Caki2 (cell line): ENCODE measurements at places on chromosomes 2 and 18.
A peak's percentile ranks its signal among the peaks of the same experiment; 100 is the strongest.

GRCh38 chr2:221573430-221574230 is 1.5 kb upstream of the EPHA4 start:
- DNase-seq: peak; percentile 86

- no peak for DNase-seq
Observed at GRCh38 chr2:6181926-6182325, 489.7 kb downstream of the SOX11 start.

GRCh38 chr2:28347193-28347592 is 45.5 kb upstream of the FOSL2 start:
- no peak for DNase-seq

DNA sequence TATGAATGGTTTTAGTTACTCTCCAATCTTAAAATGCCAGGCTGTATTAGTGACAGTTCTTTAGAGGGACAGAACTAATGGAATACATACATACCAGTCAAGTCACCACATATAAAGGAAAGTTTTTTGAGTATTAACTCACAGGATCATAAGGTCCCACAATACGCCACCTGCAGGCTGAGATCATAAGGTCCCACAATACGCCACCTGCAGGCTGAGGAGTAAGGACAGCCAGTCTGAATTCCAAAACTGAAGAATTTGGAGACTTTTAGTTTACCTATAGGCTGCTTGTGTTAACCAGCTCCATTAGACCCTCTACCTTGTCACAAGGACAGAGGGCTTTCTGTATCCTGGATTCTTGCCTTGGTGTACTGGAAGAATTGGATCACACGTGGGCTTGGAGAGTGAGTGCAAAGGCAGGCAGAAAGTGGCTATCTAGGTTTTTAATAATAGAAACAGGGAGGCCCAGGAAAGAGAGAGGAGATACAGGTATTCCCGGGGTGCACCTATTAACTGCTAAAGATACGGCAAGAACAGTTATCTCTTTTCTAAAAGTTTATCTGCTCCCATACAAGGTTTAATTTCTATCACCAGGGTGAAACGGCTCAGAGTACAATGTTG is 234.9 kb upstream of the CYRIA start:
- DNase-seq: peak; percentile 12

GRCh38 chr2:217863883-217864282 is 138.9 kb downstream of the TNS1 start:
- no peak for DNase-seq

GRCh38 chr18:10139783-10140410 is 226.1 kb downstream of the VAPA start:
- DNase-seq: peak; percentile 6

- DNase-seq: no peak
Observed at GRCh38 chr2:68645523-68645922, 2.1 kb downstream of the PROKR1 start.

GRCh38 chr2:85390941-85391669 is 19.1 kb downstream of the CAPG start:
- DNase-seq: no peak

- DNase-seq: no peak
Observed at GRCh38 chr2:173835726-173836125, 129.4 kb downstream of the SP3 start.

DNA sequence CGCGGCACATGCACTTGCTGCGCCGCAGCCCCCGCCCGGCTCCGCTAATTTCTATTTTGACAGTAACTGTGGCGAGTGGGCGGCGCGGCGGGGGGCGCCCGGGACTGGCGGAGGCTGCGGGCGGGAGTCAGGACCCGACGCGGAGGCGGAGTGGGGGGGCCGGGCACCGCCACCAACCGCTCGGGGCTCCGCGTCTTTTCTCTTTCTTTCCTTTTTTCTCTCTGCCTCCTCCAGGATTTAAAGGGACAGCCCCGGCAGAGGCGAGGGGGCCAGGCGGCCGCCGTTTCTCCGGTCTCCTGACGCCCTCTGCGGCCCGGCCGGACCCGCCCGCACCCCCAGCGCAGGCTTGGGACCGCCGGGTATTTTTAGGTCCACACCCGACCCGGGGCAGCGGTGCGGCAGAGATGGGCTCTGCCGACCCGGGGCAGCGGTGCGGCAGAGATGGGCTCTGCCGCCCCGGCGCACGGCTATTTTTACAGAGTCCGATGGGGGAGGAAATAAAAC is 460 bp upstream of the ZBTB7C start:
- peak; percentile 49 for DNase-seq

DNA sequence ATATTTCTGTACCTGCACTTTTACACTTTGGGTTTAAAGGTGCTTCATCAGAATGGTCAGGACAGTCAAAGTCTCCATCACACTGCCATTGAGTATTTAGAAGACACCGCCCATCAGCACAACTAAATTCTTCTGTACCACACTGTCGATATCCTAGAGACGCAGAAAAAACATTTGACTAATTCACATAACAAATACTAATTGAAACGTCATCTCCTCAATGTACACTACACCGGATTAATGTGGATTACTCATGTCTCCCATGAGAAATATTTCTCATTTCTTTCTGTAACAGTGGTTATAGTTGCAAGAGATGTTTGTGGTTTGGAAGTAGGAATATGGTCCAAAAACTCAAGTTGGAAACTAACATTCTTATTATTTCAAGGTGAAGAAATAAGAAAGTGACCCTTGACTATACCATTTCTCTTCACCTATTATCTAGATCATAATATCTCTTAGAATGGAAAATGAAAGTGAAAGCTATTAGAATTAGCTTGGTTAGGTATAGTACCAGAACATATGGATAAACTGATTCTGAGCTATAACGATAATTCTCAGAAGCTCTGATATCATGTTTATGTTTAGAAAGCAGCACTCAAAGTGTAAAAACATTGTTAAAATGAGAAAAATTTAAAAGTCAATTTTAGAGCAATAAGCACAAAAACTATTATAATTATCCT is 1627.7 kb downstream of the LRP1B start:
- DNase-seq: no peak

DNA sequence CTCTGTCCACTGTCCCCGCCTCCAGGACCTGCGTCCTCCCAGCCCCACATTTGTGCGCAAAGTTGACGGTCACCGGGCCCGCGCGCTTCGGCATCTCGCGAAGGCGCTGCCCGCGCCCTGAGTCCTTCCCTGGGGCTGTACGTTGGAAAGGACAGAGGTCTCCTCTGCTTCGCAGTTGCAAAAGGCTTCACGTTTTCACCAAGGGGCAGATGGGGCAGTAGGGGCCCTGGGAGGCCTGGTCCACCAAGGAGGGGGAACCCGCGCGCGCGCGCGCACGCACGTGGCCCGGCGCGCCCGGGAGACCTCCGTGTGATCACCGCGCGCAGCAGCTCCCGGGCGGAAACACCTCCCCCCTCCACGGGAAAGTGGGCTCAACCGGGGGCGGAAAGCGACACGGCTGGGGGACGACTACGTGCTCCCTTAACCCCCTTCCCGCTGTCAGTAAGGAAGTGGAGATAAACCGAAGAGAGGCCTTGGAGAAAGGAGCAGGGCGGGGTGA is 21.9 kb downstream of the TEX44 start:
- DNase-seq: peak; percentile 20

GRCh38 chr2:222982010-222982908 is 69.7 kb upstream of the KCNE4 start:
- peak; percentile 79 for DNase-seq

GRCh38 chr2:41101281-41101680 is 649.4 kb upstream of the SLC8A1 start:
- DNase-seq: no peak

- no peak for DNase-seq
Observed at GRCh38 chr2:10834068-10834655, 21.6 kb upstream of the PDIA6 start.

DNA sequence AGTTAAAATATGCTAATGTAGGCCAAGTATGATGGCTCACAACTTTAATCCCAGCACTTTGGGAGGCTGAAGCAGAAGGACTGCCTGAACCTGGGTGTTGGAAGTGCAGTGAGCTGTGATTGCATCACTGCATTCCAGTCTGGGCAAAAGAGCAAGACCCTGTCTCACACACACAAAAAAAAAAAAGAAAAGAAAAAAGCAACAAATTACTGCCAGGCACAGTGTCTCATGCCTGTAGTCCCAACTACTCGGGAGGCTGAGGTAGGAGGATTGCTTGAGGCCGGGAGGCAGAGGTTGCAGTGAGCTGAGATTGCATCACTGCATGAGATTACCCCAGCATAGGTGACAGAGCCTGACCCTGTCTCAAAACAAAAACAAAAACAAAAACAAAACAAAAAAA is 110.6 kb downstream of the PRELID3A start:
- DNase-seq: no peak

GRCh38 chr2:33673937-33674336 is 74.8 kb upstream of the FAM98A start:
- no peak for DNase-seq

- DNase-seq: no peak
Observed at GRCh38 chr18:34695310-34695709, 14.8 kb upstream of the DTNA start.

GRCh38 chr18:79847606-79848293 is 50.0 kb downstream of the KCNG2 start:
- no peak for DNase-seq

GRCh38 chr2:189581354-189582139 is 961 bp upstream of the SLC40A1 start:
- DNase-seq: no peak

- DNase-seq: peak; percentile 10
Observed at GRCh38 chr2:179543361-179543901, 278.8 kb upstream of the SESTD1 start.

DNA sequence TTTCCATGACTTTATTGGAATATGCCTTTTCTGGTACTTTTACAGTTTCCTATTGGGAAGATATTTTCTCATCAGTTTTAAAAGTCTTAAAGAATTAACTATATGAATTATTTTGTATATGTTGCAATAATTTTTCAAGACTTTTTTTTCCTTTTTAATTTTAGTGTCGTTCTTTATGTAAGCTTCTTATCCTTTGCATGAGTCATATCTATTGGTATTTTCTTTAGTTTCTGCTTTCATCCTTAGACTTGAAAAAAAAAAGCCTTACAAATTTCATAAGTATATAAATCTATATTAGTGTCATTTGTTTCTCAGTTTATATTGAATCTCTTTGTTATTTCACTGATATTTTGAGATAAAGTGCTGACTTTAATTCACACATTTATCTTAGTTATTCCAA is 94.9 kb downstream of the DSEL start:
- DNase-seq: no peak

GRCh38 chr2:96506907-96507240 is 1.7 kb upstream of the NEURL3 start:
- no peak for DNase-seq

DNA sequence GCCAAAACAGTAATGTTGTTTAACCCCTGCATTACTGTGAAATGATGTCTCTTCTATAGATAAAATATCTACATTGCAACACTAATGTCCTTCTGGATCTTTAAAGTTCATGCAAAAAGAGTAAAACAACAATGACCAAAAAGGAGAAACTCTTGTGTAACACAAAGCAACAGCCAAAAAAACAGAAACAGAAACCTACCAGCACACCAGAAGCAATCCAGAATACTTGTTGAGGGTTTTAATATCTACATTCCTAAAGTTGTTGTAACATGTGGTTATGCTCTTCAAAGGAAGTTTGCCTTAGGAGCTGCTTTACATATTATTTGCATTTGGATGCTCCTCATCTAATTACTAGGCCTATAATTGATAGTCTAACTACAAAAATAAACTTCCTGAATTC is 157.2 kb downstream of the BABAM2 start:
- DNase-seq: no peak

DNA sequence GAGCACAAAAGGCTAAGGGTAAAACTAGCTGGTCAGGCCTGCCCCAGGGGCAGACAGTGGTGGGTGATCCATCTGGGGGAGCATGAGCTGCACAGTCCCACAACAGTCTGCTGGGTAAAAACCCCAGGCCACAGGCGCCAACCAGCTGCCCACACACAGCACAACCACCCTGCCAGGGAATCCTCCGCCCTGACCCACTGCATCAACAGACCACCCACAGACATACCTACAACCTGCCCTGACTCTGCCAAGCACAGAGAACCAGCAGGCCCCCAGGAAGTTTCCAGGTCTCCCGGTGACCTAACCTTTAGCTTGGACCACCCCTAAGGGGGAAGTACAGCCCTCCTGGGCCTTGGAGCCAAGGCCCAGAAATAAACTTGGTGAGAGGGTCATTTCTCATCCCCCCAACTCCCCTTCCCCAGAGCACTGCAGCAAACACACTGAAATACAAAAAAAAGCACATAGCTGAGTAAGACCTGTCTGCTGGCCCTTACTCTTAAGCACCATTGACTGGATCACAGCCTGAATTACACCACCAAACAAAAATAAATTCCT is 118.3 kb upstream of the CAB39 start:
- DNase-seq: no peak

GRCh38 chr2:101179982-101180381 is 28.8 kb upstream of the TBC1D8 start:
- no peak for DNase-seq

DNA sequence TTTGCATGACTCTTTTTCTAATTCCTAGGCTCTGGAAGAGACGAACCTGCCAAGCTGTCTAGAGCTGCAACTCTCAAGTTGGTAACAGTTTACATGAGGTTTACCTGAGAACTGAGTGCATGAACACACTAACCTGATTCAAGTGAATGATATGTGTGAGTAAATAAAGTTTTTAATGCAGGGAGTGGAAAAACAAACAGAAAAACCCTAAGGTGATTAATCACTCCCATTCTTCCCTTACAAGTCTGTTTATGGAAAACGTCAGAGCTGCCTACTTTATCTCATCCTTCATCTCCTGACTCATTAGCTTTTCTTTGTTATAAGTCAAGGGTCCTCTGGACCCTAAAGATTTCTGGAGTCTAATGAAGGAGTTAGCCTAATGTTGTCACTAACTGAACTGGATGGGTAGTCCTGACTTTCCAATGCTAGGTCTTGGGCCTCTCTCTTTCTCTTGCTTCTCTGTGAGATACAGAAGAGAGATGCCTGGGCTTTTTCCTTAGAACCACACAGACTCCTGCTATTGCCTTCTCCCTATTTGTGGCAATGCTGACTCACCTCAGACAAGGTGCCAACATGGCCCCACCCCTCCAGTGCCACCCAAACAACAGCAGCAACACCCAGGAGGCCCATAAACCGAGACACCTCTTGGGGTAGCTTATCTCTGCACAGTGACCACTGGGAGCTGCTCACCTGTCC is 952.4 kb downstream of the EPHA4 start:
- DNase-seq: peak; percentile 86

DNA sequence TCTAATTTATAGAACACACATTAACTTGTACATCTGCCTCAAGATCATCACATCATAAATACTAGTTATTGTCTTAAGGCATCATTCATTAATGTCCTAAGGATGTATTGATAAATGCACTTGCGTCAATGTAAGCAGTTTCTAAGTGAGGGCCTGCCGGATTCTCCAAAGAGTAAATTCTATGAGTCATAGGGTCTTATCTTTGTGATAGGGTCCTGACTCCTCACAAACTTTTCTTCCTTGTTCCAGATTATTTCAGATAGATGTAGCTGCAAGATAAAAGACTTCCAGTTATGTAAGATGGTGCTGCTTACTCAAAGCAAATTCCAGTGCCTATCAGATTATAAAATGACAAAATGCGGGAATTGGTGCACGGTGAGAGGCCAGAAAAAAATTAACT is 315.0 kb upstream of the SLC39A10 start:
- no peak for DNase-seq
